ENCODE measurements at places on chromosomes 16 and 17. TPM values are rescaled to one million over a fixed set of nuclear protein-coding genes. Genes with fewer than 3 reads are reported as not detected.

GRCh38 chr16:4272114-4272956 lies 488 bp downstream of the TFAP4 start:
- H3K4me1 ChIP-seq: no peaks in the 10 kb centered on the region
- peak overlapping the region; percentile 95 for H3K27ac ChIP-seq
- H3K4me3 ChIP-seq: peak overlapping the region; percentile 91
- no peaks in the 10 kb centered on the region for H3K27me3 ChIP-seq

The SRCIN1 gene
- total RNA-seq: 0.78 TPM

DNA sequence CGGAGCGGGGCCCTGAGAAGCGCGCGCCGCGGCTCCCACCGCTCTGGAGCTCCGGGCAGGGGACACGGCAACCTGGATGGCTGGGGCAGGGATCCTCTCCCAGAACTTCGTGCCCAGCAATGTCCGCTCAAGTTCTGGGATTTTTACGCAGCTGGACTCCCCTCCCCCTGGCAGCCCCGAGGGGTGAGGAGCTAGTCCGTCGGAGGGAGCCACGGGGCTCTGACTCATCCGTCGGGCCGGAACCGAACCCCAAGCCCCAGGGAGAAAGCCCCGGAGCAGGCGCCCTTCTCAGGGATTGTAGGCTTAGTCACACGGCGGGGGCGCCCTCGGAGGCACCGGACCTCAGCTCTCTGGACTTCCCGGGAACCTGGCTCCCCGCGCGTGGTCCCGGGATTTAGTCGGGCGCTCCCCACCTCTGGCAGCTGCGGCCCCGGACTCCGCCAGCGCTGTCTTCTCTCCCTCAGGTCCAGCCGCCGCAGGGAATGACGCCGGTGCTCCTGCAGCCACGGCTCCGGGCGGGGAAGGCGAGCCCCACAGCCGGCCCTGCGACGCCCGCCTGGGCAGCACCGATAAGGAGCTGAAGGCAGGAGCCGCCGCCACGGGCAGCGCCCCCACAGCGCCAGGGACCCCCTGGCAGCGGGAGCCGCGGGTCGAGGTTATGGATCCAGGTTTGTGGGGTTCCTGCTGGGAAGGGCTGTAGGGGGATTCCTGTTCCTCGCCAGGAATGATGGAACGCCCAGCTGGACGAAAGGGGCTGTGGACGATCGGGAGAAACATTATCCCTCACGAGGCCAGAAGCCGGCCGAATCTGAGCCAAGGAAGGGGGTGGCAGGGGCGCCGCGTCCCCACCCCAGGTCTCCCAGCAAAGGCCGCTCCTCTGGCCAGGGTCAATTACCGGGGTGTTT lies 830 bp downstream of the SPHK1 start:
- H3K27ac ChIP-seq: peak overlapping the region; percentile 93
- no peaks in the 10 kb centered on the region for H3K4me1 ChIP-seq

DNA sequence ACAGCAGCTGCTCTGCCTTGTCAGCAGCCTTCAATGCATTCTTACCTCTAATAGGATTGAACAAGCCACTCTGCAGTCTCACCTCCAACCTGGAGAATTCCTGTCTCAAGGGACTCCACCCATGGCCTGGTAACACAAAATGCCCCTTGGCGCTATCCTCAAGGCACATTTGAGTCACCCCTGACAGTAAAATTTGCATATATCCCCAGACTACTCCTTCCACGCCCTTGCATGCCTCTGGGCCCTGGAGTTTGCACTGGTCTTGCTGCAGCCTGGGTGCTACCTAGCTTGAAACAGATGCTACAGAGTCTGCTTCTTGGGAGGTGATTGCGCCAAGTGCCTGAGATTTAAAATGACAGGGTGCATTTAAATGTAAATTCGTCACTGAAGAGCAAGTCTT lies 391.4 kb upstream of the MAF start:
- H3K36me3 ChIP-seq: no peaks in the 10 kb centered on the region
- peak overlapping the region; percentile 8 for H3K27ac ChIP-seq
- DNase-seq: no peak
- H3K27me3 ChIP-seq: no peaks in the 10 kb centered on the region

DNA sequence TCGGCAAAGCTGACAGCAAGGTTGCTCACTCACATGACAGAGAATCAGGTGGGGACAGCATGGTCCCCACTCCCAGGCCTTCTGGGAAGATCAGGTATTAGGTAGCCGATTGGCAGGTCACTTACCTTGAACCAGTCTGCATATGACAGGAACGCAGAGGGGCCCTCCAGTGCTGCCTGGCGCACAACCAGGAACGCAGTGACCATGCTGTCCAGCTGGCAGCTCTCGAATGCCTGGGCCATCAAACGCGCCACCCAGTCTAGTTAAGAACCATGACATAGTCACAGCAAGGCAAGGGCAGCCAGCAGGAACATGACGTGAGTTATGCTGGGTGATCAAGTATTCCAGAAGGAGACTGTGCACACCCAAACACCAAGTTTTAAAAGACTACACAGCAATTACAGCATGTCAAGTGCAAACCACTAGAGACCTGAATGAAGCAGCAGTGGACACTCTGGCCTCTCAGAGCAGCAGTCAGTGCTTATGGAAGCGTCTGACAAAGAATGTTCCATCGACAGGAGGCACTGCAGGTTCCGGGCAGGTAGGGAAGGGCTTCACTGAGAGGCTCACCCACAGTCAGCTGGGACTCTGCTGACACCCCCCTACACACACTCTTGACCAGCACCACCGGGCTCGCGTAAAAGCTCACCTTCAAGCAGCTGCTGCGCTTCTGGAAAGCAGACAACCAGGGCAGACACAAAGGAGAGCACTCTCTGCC lies 25.0 kb downstream of the FANCA start:
- no peak overlapping the region for H3K4me3 ChIP-seq
- no peaks in the 10 kb centered on the region for H3K36me3 ChIP-seq
- H3K4me1 ChIP-seq: no peaks in the 10 kb centered on the region
- H3K27ac ChIP-seq: no peak overlapping the region

The SOST gene
- total RNA-seq: not detected

DNA sequence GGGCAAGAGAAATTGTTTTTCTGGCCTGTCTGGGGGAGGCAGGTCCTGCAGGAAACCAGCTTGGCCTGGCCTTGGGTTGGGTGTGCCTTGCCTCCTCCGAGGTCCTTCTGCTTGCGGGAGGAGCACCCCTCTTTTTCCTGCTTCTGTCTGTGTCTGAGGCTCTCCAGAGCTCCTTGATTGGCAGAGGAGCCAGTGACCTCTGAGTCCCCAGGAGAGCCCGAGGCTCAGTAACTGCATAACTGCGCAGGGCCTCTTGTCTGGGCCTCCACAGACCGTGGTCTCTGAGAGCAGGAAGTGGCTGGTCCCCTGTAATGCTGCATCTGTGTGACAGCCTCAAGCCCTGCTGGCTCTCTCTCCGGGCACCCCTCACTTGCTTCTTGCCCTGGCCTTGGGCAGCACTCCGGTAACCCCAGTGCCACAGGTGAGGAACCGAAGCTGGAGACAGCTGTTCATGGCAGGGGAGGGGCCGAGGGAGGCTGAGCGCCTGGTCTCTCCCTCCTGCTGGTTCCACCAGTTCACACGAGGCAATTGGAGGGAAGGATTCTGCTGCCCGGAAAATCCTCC lies 1.6 kb downstream of the CAPN15 start:
- no peak for DNase-seq
- no peaks in the 10 kb centered on the region for H3K27me3 ChIP-seq

DNA sequence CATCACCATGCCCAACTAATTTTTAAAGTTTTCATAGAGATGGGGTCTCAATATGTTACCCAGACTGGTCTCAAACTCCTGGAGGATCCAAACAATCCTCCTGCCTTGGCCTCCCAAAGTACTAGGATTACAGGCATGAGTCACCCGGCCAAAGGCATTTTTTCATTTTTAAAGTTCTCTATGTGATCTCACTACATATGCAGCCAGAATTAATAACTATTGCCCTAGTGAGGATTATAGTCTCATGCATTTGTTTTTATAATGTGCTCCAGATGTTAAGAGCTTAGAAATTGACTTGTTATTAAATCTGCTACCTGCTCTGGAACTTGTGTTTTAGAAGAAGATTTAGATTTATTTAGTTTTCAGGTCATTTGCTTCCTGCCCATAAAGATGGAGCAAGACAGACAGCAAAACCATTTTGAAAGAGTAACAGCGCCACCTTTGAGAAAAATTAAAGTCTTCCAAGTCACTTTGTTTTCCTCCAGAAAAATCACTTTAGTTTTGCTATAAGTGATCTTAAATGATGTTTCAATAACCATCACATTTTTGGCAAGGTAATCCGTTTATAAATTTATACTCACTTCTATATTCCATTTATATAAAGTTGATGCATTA lies 79.5 kb downstream of the CA4 start:
- peaks cover 31% of the 10 kb centered on the region for H3K36me3 ChIP-seq
- DNase-seq: no peak
- H3K27me3 ChIP-seq: no peaks in the 10 kb centered on the region
- H3K4me3 ChIP-seq: no peak overlapping the region
- no peaks in the 10 kb centered on the region for H3K4me1 ChIP-seq
- no peak overlapping the region for H3K27ac ChIP-seq

DNA sequence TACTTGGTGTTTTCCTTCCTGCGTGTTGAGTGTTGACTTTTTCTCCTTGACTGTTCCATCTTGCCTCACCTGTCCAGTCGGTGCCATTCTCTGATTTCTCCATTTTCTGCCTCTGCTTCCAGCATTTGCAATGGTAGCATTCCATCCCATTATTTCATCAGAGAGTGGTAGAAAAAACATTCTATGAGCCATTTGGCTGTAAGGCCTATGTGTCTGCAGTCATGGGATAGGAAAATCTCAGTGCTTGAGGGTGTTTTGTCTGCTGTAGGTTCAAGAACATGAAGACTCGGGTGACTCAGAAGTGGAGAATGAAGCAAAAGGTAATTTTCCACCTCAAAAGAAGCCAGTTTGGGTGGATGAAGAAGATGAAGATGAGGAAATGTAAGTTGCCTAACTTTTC lies 2.7 kb downstream of the UTP18 start:
- no peaks in the 10 kb centered on the region for H3K36me3 ChIP-seq
- no peaks in the 10 kb centered on the region for H3K27me3 ChIP-seq
- H3K4me1 ChIP-seq: peaks cover 28% of the 10 kb centered on the region
- no peak overlapping the region for H3K4me3 ChIP-seq
- DNase-seq: no peak

DNA sequence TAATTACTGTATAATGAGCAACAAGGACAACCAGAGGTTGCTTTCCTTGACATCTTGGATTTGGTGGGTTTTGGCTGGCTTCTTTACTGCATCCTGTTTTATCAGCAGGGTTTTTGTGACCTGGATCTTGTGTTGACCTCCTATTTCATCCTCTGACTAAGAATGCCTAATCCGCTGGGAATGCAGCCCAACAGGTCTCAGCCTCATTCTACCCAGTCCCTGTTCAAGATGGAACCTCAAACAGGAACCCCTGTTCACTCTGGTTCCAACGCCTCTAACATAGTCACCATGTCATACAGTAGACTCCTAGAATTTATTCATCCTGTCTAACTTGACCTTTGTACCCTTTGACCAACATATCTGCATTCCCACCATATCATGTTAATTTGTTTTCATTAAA lies 183.8 kb upstream of the SOX9 start:
- H3K4me3 ChIP-seq: no peak overlapping the region
- H3K36me3 ChIP-seq: no peaks in the 10 kb centered on the region
- H3K27me3 ChIP-seq: no peaks in the 10 kb centered on the region
- H3K4me1 ChIP-seq: no peaks in the 10 kb centered on the region

DNA sequence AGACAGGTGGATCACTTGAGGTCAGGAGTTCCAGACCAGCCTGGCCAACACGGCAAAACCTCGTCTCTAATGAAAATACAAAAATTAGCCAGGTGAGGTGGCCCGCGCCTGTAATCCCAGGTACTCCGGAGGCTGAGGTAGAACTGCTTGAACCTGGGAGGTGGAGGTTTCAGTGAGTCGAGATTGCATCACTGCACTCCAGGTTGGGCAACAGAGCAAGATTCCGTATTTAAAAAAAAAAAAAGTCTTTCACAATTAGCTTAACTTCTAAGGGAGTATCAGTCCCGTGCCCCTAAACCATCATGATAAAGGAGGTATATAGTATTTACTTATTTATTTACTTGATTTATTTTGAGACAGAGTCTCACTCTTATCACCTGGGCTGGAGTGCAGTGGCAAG lies 3.4 kb upstream of the MEFV start:
- no peaks in the 10 kb centered on the region for H3K27me3 ChIP-seq
- peaks cover 9% of the 10 kb centered on the region for H3K4me1 ChIP-seq
- no peak for DNase-seq
- no peak overlapping the region for H3K4me3 ChIP-seq
- no peak overlapping the region for H3K27ac ChIP-seq
- no peaks in the 10 kb centered on the region for H3K36me3 ChIP-seq

DNA sequence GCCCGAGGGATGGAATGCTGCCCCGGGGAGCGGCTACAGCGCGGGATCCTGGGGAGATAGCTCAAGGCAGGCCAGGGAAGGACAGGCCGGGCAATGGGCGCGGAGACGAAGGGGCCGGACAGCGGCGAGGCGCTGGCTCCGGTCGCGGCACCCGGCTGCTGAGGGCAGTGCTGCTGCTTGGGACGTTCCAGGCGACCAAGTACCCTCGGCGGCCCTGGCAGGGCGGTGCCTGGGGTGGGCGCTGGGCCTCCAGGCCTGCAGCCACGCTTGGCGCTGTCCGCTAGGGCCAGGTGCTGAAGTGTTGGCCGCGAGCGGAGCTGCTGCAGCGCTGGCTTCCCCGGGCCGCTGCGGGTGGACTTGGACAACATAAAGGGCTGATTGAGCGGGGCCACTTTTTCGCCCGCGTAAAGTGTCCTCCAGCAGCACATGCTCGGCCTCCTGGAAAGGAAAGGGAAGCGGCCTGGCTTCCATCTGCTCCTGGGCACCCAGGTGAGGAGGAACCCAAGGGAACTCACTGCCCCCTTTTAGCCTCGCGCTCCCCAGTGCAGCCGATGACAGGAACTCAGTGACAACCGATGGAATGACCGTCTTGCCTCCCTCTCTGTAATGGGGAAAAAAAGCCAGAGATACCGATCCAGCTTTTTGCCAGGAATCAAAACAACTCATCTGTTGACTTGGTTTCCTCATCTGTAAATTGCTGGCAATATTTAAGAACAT lies 23.7 kb downstream of the CLEC3A start:
- no peaks in the 10 kb centered on the region for H3K36me3 ChIP-seq
- no peaks in the 10 kb centered on the region for H3K27me3 ChIP-seq
- DNase-seq: peak; percentile 6
- no peak overlapping the region for H3K27ac ChIP-seq
- no peak overlapping the region for H3K4me3 ChIP-seq

The CDRT15L2 gene
- not detected for total RNA-seq

DNA sequence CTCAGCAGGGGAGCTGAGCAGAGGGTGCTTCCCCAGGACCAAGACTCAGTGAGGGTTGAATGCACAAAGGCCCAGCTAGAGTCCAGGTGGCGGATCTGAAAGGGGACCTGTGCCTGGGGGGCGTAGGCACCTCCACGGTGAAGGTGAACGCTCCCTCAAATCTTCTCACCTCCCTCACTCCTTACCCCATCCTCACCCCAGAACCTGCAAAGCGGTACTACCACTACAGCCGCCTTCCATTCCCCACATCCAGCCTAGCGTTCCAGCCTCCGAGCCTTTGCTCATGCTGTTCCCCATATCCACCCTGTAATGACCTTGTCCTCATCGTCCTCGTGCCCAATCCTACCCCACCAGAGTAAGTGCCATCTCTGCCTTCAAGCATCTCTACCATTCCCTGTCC lies 30.6 kb downstream of the TRPV3 start:
- no peaks in the 10 kb centered on the region for H3K4me1 ChIP-seq
- H3K27me3 ChIP-seq: no peaks in the 10 kb centered on the region
- no peak overlapping the region for H3K4me3 ChIP-seq
- no peak for DNase-seq
- no peaks in the 10 kb centered on the region for H3K36me3 ChIP-seq
- peak overlapping the region; percentile 44 for H3K27ac ChIP-seq
